Mesothelial cell of epicardium (in vitro differentiated cells): ENCODE measurements at places on chromosomes 2 and 18.

GRCh38 chr2:157856187-157856515 lies 20.0 kb downstream of the ACVR1 start:
- no peak overlapping the region for H3K4me3 ChIP-seq
- H3K36me3 ChIP-seq, result peaks cover 6% of the 10 kb centered on the region
- no peaks in the 10 kb centered on the region for H3K4me1 ChIP-seq
- peak overlapping the region; percentile 7 for H3K27ac ChIP-seq
- H3K27me3 ChIP-seq, result no peaks in the 10 kb centered on the region

- DNase-seq, result no peak
- peaks cover 13% of the 10 kb centered on the region for H3K4me1 ChIP-seq
- no peaks in the 10 kb centered on the region for H3K36me3 ChIP-seq
- no peak overlapping the region for H3K27ac ChIP-seq
These were observed 87.9 kb upstream of the ALPP start for GRCh38 chr2:232290668-232291067.

GRCh38 chr2:227179988-227180685 lies 15.7 kb downstream of the COL4A3 start:
- no peaks in the 10 kb centered on the region for H3K4me1 ChIP-seq
- no peak overlapping the region for H3K27ac ChIP-seq

DNA sequence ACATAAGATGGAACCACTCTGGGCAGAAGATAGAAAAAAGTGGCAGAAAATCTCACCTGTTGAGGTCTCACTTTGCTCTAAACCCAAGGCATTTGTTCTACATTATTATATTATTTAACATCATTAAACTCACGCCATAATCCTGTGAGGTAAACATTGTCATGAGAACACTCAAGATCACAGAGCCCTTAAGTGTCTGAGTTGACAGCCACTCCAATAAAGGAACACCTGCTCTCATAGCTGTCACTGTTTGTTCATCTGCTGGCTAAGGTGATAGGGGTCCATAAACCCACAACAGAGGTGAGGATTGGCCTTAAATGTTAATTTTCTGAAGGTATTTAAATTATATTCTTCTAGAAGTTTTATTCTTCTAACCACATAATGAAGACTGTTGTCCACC lies 439.7 kb downstream of the RIT2 start:
- H3K36me3 ChIP-seq, result no peaks in the 10 kb centered on the region
- DNase-seq, result no peak
- H3K27ac ChIP-seq, result no peak overlapping the region

DNA sequence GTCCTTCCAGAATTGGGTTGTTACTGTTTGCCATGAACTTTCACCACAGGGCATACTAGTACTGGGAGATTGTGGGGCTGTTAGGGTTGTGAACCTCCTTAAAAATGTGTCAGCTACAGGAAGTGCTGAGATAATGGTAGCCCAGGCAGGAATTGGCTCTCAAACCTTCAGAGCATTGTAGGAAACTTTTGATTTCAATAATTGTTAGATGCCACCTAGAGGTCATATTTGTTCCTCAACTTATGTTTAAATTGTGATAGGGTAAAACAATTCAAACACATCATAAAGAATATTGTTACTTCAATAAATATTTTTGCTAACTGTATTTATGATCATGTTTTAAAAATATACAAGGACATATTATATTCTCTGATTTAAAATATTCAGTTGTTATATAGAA lies 594.6 kb downstream of the ADCYAP1 start:
- H3K4me1 ChIP-seq, result no peaks in the 10 kb centered on the region
- no peaks in the 10 kb centered on the region for H3K36me3 ChIP-seq
- H3K4me3 ChIP-seq, result no peak overlapping the region
- H3K27ac ChIP-seq, result no peak overlapping the region
- H3K27me3 ChIP-seq, result peaks cover 2% of the 10 kb centered on the region
- DNase-seq, result no peak

GRCh38 chr18:38042211-38042890 lies 476.8 kb upstream of the CELF4 start:
- peaks cover 1% of the 10 kb centered on the region for H3K27me3 ChIP-seq
- no peaks in the 10 kb centered on the region for H3K36me3 ChIP-seq
- DNase-seq, result no peak
- peaks cover 38% of the 10 kb centered on the region for H3K4me1 ChIP-seq
- H3K27ac ChIP-seq, result peak overlapping the region; percentile 21

- no peak overlapping the region for H3K27ac ChIP-seq
- DNase-seq, result no peak
- H3K4me3 ChIP-seq, result no peak overlapping the region
- H3K4me1 ChIP-seq, result peaks cover 13% of the 10 kb centered on the region
- peaks cover 8% of the 10 kb centered on the region for H3K36me3 ChIP-seq
These were observed 22.7 kb downstream of the LDLRAD4 start for GRCh38 chr18:13241083-13241892.

GRCh38 chr2:22481486-22482259 lies 903.3 kb upstream of the KLHL29 start:
- no peak for DNase-seq
- H3K4me1 ChIP-seq, result peaks cover 8% of the 10 kb centered on the region
- H3K4me3 ChIP-seq, result no peak overlapping the region
- H3K36me3 ChIP-seq, result no peaks in the 10 kb centered on the region
- peaks cover 1% of the 10 kb centered on the region for H3K27me3 ChIP-seq
- H3K27ac ChIP-seq, result no peak overlapping the region
